ENCODE measurements at places on chromosomes 3 and 15.
A peak's percentile ranks its signal among the peaks of the same experiment; 100 is the strongest.

- DNase-seq, result peak; percentile 35
Observed at GRCh38 chr15:63049783-63050371, 7.3 kb downstream of the TPM1 start.

- no peak for DNase-seq
Observed at GRCh38 chr15:74838137-74838516, 4.8 kb downstream of the ULK3 start.

GRCh38 chr3:142215106-142215505 is 10.3 kb downstream of the GK5 start:
- no peak for DNase-seq

DNA sequence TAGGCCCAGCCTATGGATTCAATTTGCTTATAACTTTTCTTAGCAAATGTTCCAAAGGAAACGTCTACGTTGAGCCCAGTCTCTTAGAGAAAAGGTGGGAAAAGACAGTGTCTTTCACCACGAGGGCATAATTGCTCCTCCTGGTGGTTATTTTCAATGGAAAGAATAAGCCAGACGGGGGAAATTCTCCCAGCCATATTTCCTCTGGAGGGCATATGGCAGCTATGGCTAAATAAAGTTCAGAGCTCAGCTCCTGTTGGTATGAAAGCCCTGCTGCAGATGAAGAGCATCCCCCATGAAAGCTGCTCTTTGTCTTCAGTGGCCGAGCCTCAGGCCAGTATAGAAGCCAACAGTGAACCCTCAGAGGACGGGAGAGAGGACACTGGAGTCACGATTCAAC is 297.9 kb downstream of the RYR3 start:
- DNase-seq, result peak; percentile 47

- no peak for DNase-seq
Observed at GRCh38 chr3:133880287-133880686, 15.4 kb downstream of the RAB6B start.

DNA sequence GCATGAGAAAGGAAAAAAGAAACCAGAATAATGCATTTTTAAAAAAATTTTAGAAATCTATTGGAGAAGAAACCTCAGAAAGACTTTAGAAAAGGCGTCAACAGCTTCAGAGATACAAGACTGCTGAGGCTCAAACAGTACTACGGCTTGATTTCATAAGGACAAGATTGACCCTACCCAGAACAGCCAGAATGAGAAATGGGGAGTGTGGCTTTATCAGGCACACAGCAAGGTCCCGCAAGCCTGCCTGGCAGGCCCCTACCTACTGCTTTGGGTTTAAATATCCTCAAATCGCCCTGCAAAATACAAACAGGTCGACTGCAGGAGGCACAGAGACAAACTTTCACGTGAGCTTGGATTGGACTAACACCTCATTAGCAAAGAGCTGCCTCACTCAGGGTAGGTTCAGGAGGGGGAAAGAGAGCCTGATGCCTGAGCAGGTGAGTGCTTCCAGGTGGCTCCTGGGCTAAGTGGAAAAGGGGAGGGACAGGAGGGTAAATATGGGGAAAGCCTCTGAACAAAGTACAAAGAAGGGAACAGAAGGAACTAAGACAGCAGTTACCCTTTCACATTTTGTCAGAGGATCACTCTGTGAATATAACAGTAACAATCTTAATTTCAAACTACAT is 87.5 kb downstream of the RORA start:
- peak; percentile 63 for DNase-seq

- peak; percentile 99 for DNase-seq
Observed at GRCh38 chr3:174440741-174441587, 418.2 kb upstream of the NAALADL2 start.

GRCh38 chr15:60255390-60255789 is 142.4 kb downstream of the ANXA2 start:
- DNase-seq, result peak; percentile 43

DNA sequence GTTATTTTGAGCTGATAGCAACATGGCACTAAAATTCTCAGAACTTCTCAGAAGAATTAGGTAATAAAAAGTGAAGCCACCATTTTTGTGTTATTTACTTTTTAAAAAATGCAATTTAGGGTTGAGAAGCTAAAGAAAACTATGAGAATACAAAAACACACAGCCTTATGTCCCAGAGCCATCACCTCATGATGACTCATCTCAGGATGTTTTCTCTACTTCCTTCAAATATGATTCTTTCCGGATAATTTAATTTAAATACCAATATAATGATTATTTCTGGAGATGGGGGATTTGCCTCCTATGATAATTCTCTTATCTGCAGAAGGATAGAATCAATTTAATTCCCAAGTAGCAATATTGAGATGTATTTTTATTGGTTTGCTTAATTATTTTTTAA is 105.6 kb upstream of the BFSP2 start:
- peak; percentile 11 for DNase-seq

DNA sequence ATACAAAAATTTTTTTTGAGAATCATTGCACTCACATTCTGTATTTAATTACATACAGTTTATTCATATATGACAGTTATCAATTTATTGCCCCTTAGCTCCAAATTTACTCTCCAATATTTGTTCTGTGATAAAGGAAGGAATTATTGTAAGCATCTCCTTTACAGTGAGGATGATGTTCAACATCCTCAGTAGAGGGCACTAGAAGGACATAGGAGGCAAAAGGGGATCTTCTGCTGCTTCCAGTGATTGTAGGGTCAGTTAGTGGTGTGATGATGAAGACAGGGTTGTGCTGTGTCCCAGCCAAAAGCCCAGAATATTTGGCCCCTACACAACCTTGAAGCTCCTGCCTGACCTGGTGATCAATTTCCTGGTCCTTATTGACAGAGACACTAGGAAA is 89.9 kb upstream of the DCBLD2 start:
- no peak for DNase-seq

- DNase-seq, result no peak
Observed at GRCh38 chr15:66071921-66072295, 181.6 kb downstream of the MEGF11 start.

DNA sequence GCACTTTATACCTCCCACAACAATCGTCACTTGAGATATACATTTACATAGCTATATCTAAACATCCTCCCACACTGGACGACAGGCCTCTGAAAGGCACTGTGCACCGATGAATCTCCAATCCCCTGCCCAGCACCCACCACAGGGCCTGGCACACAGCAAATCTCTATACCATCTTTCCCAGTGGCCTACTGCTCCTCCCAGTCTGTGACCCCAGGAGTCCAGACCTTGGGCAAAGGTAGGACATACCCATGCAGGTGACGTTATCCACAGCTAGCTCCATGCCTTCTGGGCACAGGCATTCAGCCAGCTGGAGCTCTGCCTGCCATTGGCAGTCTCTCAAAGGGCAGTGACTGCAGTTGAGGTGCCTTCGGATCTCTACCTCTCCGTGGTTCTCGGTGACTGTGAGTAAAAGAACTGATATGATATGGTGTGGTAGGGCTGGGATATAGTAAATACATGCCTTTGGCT is 5.8 kb downstream of the LTK start:
- peak; percentile 67 for DNase-seq

GRCh38 chr3:17798000-17798399 is 55.6 kb upstream of the TBC1D5 start:
- no peak for DNase-seq

GRCh38 chr15:75925440-75925839 is 21.8 kb downstream of the FBXO22 start:
- no peak for DNase-seq

DNA sequence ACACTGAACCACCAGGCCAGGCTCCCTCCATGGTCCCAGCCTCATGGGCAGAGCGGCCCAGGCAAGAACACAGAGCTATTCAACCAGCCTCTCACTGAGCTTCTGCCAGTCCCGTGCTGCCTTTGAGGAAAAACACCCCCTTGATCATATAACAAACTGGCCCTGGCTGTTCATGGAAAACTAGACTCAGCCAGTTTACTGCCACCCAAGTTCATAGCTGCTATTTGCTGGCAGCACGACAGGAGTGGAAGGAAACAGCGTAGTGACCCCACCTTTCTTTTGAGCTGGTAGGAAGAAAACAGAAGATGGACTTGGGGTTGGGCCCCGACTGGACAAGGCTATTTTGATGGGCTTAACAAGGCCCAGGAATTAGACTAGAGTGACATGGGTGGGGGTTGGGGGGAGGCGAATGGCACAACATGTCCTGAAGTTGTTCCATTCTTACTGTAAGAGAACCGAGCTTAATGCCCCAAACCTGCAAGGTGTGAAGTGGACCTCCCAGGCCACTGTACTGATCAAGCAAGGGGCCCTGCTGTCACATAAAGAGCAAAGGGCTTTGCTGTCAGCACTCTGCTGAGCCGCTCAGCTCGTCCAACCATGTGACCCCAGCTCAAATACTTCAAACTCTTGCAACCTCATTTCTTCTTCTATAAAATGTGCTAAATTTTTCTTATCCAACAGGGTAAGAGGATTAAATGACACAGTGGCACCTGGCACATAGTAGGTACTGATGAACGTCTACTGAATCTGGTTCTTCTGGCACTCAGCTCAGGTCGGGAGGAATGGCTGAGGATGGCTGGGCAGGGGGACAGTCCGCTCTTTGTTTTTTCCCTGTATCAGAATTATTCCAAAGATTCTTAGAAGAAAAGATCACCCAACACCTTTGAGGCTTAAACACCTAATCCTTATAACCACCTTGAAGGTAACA is 1.6 kb downstream of the FBXL22 start:
- DNase-seq, result peak; percentile 42

DNA sequence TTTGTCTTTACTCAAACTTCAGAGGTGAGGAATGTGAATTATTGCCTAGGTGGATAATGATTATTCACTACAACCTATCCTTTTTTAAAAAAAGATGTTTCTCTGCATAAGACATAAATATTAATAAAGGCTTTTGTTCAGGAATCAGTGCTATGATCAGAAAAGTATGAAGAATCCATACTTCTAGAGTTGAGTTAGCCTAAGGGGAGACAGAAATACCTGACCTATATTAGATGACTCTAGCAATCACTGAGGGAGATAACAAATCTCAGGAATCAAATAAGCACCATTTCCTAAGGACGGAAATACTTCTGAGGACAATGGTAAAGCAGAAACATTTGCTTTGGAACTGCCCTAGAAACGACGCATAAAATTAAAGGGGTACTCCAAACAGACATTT is 763.8 kb downstream of the GBE1 start:
- DNase-seq, result no peak

DNA sequence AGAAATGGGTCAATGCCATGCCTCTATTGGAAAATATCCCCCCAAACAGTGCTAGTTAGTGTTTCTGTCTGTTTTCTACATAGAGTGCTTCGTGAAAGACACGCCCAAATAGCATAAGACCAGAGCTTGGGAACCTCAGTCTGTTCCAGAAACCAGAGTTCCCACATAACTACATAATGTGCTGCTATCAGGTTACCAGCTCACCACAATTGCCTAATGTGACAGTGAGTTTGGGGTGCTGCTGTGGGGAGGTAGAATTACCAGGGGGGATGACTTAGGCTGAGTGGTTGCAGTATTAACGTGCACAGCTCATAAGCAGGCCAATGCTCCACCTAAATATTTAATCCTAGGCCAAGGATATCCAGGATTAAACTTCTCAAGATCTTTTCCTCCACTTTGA is 39.2 kb downstream of the DUT start:
- peak; percentile 15 for DNase-seq

GRCh38 chr3:97880267-97880666 is 58.5 kb downstream of the CRYBG3 start:
- no peak for DNase-seq

GRCh38 chr3:46902188-46902631 is 24.7 kb downstream of the PTH1R start:
- DNase-seq, result no peak

- DNase-seq, result peak; percentile 19
Observed at GRCh38 chr15:43483297-43484128, 9.4 kb downstream of the TP53BP1 start.

DNA sequence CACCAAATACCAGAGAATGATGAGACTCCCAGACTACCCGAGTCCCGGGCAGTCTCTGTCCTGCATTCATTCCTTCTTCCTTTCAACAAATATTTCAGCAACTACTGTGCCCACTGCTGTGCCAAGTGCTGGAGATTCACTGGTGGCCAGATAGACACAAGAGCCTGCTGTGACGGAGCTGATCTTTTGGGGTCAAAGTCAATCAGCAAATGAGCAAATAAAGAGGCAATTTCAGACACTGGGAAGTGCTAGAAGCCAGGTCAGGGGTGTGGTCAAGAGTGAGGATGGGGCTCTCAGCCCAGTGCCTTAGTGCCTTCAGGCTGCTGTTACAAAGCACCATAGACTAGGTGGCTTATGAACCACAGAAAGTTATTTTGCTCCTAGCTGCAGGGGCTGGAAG is 104.9 kb upstream of the IQSEC1 start:
- no peak for DNase-seq

- DNase-seq, result peak; percentile 87
Observed at GRCh38 chr3:170414202-170414663, 4.4 kb upstream of the CLDN11 start.

- DNase-seq, result no peak
Observed at GRCh38 chr3:40120067-40120692, 189.3 kb upstream of the EIF1B start.

DNA sequence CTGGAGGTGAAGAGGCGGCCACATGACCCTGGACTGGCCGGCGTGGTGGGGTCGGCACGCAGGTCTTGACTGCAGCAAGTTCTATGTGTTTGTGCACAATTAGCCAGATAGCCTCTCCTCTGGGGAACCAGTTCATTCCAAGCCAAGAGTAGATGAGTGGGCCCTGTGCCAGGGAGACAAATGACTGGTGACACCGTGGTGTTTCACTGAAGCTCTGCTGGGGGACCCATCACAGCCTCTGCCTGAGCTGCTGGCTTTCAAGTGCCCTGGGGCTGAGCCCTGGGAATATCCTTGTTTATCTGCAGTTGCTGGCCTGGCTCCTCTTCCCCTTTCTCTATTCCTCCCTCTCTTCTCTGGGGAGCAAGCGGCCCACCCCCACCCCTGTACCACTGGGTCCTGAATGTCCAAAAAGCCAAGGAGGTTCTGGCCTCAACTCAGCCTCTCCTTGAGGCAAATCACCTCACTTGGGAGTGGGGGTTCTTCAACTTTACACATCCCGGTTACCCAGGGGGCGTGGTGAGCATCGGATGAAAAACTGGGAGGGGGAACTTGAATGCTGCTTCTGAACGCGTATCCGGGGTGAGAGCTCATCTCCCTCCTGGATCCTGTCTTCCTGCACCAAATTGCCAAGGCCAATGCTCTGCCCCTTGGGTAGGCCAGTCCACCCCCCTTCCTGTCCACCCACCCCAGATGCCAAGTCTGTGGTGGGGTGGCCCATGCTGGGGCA is 199.6 kb upstream of the LYSMD4 start:
- no peak for DNase-seq

GRCh38 chr3:37752649-37753025 is 109.0 kb upstream of the CTDSPL start:
- DNase-seq, result no peak

- peak; percentile 36 for DNase-seq
Observed at GRCh38 chr3:188197388-188197847, 43.5 kb downstream of the LPP start.

DNA sequence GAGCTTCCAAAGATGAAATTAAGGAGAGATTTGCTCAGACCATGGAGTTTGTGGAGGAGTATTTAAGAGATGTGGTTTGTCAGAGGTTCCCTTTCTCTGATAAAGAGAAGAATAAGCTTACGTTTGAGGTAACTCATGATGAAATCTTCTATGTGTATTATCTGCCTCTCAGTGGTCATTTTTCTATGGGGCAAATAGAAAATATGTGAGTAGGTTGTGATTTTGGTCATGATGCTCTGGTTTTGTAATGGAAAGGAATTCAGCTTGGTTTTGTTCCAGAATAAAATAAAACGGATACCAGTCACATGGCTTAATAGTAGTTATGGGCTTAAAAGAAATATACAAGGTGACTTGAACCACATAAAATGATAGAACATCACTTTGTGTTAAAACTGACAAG is 181.1 kb downstream of the ITPR1 start:
- DNase-seq, result no peak

Data from NCI-H69 (cell line).